ENCODE measurements at places on chromosomes 2 and 18.
A peak's percentile ranks its signal among the peaks of the same experiment; 100 is the strongest.

DNA sequence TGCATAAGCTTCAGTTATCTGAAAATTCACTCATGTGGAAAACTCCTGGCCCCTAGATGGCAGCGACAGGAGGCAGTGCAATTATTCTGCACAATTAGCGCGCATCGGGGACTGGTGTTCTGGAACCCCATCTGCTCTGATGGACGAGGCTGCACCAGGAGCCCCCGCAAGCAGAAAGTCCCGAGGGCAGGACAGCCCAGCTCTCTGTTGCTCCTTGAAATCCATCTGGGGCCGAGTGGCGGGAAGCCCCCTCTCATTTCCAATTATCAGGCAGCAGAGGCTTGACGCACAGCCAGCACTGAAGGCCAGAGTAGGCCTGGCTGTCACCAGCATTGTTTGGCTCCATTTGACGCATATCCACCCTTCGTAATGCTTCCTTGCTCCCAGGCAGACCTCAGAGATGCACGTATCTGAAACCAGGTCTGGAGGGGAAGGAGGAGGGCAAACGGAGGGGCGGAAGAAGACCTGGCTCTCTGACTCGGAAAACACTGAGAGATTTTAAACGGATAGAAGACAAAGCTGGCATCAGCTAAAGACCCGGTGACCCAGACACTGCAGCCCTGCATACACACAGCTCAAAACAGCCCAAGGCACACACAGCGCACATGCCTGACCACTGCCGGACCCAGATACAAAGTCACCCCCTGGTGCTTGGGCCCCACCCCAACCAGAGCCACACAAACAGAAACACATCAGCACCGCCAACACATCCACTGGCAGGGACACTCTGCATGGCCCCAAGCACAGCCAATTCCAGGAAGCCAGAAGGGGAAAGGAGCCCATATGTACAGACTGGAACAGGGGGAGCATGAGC is 69.8 kb downstream of the TNS1 start:
- no peak for DNase-seq

DNA sequence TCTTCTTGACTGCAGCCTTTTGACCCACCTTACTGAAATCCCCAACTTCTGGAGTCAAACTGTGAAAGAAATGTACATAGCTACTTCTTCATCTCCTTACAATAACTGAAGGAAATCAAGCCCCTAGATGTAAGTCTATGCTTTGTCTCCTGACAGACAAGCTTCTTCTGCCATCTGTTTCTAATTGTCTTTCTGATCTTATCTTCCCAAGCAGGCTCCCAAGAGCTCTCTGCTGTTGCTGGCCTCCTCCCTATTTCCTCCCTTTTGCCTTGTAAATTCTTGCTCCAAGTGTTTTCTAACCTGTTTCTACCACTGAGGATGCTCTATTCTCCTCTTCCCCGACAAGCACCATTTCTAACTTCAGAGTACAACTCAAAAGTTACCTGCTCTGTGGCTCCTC is 77.4 kb upstream of the OSR1 start:
- DNase-seq, result peak; percentile 62

- DNase-seq, result no peak
These were observed at the start of gene CD226 for GRCh38 chr18:69947361-69948133. Gene CD226 (minus strand): TSS chr18:69947873. CDS start chr18:69947406, 467 bp downstream.

GRCh38 chr18:79520478-79521390 is 125.0 kb downstream of the NFATC1 start:
- no peak for DNase-seq

GRCh38 chr18:55123361-55123760 is 164.1 kb upstream of the CCDC68 start:
- no peak for DNase-seq

DNA sequence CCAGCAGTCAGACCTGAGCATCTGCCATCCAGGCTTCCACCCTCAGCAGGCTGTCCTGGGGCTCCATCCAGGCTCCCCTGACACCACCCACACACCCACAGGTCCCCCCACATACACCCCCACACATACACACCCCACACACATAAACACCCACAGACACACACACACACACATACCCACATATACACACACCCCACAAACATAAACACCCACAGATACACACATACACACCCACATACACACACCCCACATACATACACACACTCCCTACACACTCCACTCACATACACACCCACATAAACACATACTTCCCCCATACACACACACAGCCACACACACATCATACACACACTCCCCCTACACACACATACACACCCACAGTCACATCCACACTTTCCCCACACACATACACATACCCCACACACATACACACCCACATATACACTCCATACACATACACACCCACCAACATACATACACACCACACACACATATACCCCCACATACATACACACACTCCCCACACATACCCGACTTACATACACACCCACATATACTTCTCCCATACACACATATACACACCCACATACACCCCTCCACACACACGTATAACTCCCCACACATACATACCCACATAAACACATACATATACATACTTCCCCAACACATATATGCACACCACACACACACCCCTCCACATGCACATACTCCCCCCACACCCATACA is 183.3 kb upstream of the ETAA1 start:
- no peak for DNase-seq

DNA sequence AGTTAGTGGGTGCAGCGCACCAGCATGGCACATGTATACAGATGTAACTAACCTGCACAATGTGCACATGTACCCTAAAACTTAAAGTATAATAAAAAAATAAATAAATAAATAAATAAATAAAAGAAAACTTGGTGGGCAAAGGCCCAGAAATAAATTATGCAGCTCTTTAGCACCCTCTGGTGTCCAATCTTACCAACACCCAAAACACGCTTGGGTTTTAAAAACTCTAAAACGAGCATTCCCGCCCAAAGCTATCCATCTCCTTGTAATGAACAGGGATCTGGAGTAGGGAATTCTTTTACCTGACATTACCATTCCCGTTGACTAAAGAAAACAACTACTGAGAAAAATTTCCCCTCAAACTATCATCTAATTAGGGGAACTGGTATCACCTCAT is 2005.9 kb upstream of the CELF4 start:
- no peak for DNase-seq

Data from fibroblast of skin of left quadriceps (primary cell).